ENCODE measurements at places on chromosomes 11 and 22. TPM values are rescaled to one million over a fixed set of nuclear protein-coding genes. Genes with fewer than 3 reads are reported as not detected.

GRCh38 chr11:92269021-92269420 is 44.4 kb downstream of the FAT3 start:
- H3K4me1 ChIP-seq = no peaks in the 10 kb centered on the region
- no peak overlapping the region for H3K4me3 ChIP-seq
- H3K36me3 ChIP-seq = no peaks in the 10 kb centered on the region
- no peak for DNase-seq
- no peaks in the 10 kb centered on the region for H3K27me3 ChIP-seq

The ARHGAP8 gene
- total RNA-seq = 18.2 TPM

The TMEM45B gene
- 13.8 TPM for total RNA-seq

The MGAT3 gene
- total RNA-seq = 41.5 TPM
